ENCODE measurements at places on chromosomes 3 and 15.

- H3K4me1 ChIP-seq = no peaks in the 10 kb centered on the region
- H3K27me3 ChIP-seq = no peaks in the 10 kb centered on the region
- H3K4me3 ChIP-seq = no peak overlapping the region
- no peak overlapping the region for H3K27ac ChIP-seq
Measured at GRCh38 chr3:70097084-70097483, 97.6 kb downstream of the SAMMSON start.

GRCh38 chr15:94587113-94587512 lies 355.8 kb downstream of the MCTP2 start:
- H3K4me1 ChIP-seq = no peaks in the 10 kb centered on the region
- peaks cover 56% of the 10 kb centered on the region for H3K27me3 ChIP-seq
- H3K27ac ChIP-seq = no peak overlapping the region
- H3K36me3 ChIP-seq = no peaks in the 10 kb centered on the region

DNA sequence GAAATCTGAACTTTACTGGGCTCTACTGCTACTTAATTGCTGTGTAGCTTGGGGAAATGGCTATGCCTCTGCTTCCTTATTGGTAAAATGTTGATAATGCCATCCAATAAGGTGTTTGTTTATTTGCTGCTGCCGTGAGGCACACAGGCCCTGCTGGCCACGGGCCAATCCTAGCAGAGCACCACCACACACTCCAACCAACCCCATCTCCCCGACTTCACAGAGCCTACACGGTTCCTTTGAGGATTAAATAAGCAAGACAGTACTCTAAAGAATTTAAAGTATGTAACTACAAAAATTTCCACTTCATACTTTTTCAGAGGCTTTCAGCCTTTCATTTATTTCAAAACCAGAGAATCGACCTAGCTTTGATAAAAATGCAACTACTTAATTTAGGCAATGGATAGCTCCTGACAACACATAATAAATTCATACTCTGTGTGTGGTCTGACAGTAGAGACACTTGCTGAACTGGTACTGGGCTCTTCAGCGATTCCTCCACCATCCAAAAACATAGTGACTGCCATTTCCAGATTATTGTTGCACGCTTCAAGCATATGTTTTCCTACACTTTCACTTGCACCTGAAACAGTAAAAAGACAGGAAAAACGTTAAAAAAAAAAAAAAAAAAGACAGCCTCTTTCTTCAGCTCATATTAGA lies 25.3 kb downstream of the UBXN7 start:
- no peak overlapping the region for H3K4me3 ChIP-seq
- H3K27me3 ChIP-seq = no peaks in the 10 kb centered on the region
- H3K36me3 ChIP-seq = peaks cover 23% of the 10 kb centered on the region
- DNase-seq = no peak
- H3K27ac ChIP-seq = no peak overlapping the region

DNA sequence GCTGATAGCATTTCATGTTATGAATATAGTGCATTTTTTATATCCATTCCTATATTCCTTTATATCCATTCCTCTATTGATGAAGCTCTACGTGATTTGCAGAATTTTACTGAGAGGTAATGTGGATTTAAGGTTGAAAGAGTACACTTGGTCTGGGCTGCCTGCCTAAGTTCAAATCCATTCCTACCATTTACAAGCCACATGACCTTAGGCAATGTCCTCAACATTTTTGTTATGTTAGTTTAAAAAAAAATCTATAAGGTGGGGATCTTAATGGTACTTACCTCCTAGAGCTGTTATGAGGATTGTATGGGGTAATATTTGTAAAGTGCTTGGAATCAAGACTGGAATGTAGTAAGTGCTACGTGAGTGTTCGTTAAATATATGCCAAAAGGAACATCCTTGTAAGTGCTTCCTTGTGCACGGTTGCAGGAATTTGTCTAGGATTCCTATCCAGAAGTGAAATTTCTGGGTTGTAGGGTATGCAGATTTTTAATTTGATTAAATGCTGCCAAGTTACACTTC lies 11.2 kb upstream of the VEPH1 start:
- H3K36me3 ChIP-seq = no peaks in the 10 kb centered on the region
- H3K4me1 ChIP-seq = no peaks in the 10 kb centered on the region
- DNase-seq = no peak
- H3K4me3 ChIP-seq = no peak overlapping the region
- H3K27me3 ChIP-seq = no peaks in the 10 kb centered on the region
- no peak overlapping the region for H3K27ac ChIP-seq

GRCh38 chr3:71269906-71270305 lies 313.6 kb downstream of the FOXP1 start:
- no peaks in the 10 kb centered on the region for H3K4me1 ChIP-seq
- no peak for DNase-seq
- no peaks in the 10 kb centered on the region for H3K36me3 ChIP-seq

DNA sequence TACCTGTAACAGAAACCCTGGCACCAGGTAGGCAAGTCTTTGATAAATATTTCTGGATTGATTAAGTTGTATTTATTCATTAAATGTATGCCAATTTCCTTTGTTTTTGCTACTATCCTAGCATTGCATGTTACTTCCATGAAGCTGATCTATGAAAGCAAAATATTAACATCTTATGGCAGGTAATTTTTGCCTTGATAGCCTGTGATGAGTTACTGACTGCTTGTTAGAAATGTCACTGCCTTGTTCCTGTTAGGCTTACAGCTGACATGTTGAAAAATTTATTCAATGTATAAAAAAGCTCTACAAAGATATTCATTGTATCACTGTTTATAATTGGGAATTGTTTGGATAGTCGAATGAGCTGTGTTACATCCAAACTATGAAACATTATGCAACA lies 830.1 kb downstream of the TUSC7 start:
- no peak for DNase-seq
- H3K4me3 ChIP-seq = no peak overlapping the region
- H3K27ac ChIP-seq = no peak overlapping the region
- no peaks in the 10 kb centered on the region for H3K27me3 ChIP-seq

DNA sequence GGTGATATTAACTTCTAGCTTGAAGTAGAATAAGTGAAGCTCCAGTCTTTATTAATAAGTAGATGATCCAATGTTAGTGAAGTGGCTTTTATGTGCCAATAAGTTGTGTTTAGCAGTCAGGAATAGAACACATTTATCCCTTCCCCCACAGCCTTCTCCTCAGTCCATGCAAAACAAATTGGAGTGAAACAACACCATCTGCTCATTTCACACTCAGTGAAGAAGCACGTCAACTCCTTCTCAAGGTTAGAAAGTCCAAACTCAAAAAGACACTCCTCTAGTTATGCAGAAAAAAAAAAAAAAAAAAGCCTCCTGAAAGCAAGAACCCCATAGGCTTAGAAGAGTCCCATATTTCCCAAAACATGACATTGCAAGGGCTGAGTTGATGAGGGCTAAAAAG lies 18.0 kb upstream of the NEO1 start:
- no peaks in the 10 kb centered on the region for H3K4me1 ChIP-seq
- no peak for DNase-seq
- no peak overlapping the region for H3K27ac ChIP-seq

DNA sequence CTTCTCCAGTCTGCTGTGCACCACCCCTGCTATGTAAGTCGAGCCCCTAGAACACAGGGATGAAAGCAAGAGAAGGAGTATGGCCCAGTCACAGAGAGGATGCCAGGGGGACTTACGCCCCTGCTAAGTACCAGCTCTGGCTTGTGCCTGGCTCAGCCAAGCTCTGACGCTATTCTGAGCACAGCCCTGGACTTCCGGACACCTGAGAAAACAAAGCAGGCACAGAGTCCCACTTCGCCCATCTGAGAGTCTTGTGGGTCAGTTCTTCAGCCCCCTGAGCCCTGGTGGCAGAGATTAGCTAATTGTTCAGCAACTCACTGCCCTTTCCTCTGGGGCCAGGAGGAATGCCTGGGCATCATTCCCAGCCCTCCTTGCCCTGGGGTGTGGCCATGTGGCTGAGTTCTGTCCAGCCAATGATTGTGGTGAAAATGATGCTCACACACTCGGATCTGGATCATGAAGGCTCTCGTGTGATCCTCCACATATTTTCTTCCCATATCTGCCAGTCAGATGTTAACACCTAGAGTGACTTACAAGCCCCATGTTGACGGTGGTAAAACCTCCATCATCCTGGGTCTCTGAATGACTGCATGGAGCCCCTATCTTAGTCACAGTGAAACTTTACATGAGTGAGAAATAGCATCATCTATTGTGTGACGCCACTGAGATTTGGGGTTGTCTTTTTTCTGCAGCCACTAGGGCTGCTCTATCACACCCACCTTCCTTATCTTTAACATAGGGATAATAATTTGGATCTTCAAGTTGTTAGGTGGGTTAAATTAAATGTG lies 105.7 kb downstream of the TPRA1 start:
- H3K27me3 ChIP-seq = peaks cover 59% of the 10 kb centered on the region
- no peak for DNase-seq
- H3K4me1 ChIP-seq = no peaks in the 10 kb centered on the region
- no peaks in the 10 kb centered on the region for H3K36me3 ChIP-seq

GRCh38 chr3:27219127-27219845 lies 149.9 kb downstream of the NEK10 start:
- H3K4me3 ChIP-seq = no peak overlapping the region
- H3K36me3 ChIP-seq = no peaks in the 10 kb centered on the region
- peaks cover 32% of the 10 kb centered on the region for H3K4me1 ChIP-seq
- peak; percentile 59 for DNase-seq

GRCh38 chr3:46272028-46272451 lies 29.8 kb downstream of the CCR3 start:
- no peaks in the 10 kb centered on the region for H3K36me3 ChIP-seq
- no peak for DNase-seq
- no peak overlapping the region for H3K27ac ChIP-seq
- no peaks in the 10 kb centered on the region for H3K4me1 ChIP-seq
- no peaks in the 10 kb centered on the region for H3K27me3 ChIP-seq
- H3K4me3 ChIP-seq = no peak overlapping the region

DNA sequence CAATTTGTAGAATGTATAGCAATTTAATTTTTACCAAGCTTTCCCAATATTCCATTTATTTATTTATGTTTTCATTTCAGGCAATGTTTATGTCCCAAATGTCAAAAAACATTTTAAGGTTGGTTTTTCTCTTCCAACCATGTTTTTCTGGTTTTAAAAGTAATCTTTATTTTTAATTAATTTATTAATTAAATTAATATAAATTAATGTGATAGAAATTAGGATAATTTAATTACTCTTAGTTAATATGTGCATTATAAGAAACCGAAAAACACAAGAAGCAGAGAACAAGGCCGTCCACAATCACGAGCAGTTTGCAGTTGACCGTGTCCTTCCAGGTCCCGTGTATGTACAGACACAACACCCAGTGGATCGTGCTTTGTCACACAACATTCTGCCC lies 34.2 kb downstream of the FBXO45 start:
- no peaks in the 10 kb centered on the region for H3K27me3 ChIP-seq
- no peak overlapping the region for H3K4me3 ChIP-seq
- peak; percentile 21 for DNase-seq
- no peak overlapping the region for H3K27ac ChIP-seq
- H3K4me1 ChIP-seq = no peaks in the 10 kb centered on the region

DNA sequence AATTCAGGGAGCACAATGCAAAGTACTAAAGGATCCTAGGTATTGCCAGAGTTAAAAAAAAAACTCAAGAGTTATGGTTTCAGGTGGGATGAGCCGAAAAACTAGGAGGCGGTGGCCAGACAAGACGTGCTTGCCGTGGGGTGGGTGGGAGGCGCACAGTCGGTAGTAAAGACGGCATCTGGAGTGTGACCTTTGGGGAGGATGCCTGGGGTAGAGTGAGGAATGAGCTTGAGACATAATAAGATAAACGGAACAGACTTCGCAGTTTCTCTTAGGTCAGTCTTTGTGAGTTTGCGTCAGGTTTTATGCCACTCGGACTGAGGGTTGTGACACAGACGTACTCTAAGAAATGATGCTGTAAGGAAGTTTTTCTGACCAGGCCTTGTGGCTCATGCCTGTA lies 139.6 kb downstream of the LRRK1 start:
- no peaks in the 10 kb centered on the region for H3K27me3 ChIP-seq
- no peak overlapping the region for H3K4me3 ChIP-seq
- no peak for DNase-seq
- no peaks in the 10 kb centered on the region for H3K4me1 ChIP-seq
- no peaks in the 10 kb centered on the region for H3K36me3 ChIP-seq
- H3K27ac ChIP-seq = no peak overlapping the region

GRCh38 chr15:64017082-64017588 lies 29.1 kb downstream of the DAPK2 start:
- peak overlapping the region; percentile 17 for H3K4me3 ChIP-seq
- peak; percentile 56 for DNase-seq
- H3K27ac ChIP-seq = peak overlapping the region; percentile 62

- no peak overlapping the region for H3K4me3 ChIP-seq
- H3K4me1 ChIP-seq = peaks cover 22% of the 10 kb centered on the region
- H3K27ac ChIP-seq = no peak overlapping the region
- H3K36me3 ChIP-seq = no peaks in the 10 kb centered on the region
Measured at GRCh38 chr15:33453761-33454160, 143.0 kb downstream of the RYR3 start.

- no peak for DNase-seq
- H3K4me3 ChIP-seq = no peak overlapping the region
- H3K4me1 ChIP-seq = no peaks in the 10 kb centered on the region
- no peak overlapping the region for H3K27ac ChIP-seq
- H3K27me3 ChIP-seq = no peaks in the 10 kb centered on the region
Measured at GRCh38 chr3:35524856-35525255, 114.5 kb upstream of the ARPP21 start.

GRCh38 chr15:65887565-65887964 lies 18.3 kb downstream of the RAB11A start:
- no peaks in the 10 kb centered on the region for H3K4me1 ChIP-seq
- DNase-seq = no peak
- H3K4me3 ChIP-seq = no peak overlapping the region
- no peak overlapping the region for H3K27ac ChIP-seq

- H3K36me3 ChIP-seq = no peaks in the 10 kb centered on the region
- no peak overlapping the region for H3K4me3 ChIP-seq
- no peak overlapping the region for H3K27ac ChIP-seq
- DNase-seq = no peak
Measured at GRCh38 chr3:97705764-97706163, 58.8 kb upstream of the ARL6 start.

GRCh38 chr3:188559072-188559429 lies 405.1 kb downstream of the LPP start:
- no peak for DNase-seq
- H3K4me1 ChIP-seq = no peaks in the 10 kb centered on the region

- no peaks in the 10 kb centered on the region for H3K4me1 ChIP-seq
- H3K27ac ChIP-seq = no peak overlapping the region
- DNase-seq = no peak
- no peaks in the 10 kb centered on the region for H3K27me3 ChIP-seq
Measured at GRCh38 chr3:61783993-61784718, 222.8 kb downstream of the PTPRG start.

DNA sequence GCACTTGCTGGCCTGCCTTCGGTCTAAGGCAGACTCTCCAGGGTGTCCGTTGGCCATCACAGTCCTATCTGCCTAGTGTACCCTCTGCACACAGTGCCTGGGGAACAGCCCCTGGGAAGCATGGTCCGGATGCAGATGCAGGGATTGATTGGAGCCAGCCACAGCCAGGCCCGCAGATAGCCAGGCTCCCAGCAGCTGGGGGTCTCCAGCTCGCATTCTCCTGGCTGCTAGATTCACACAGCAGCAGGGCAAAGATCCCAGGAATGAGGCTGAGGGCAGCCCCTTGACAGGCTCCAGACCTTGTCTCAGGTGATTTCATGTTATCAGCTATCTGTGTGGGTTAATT lies 41.4 kb downstream of the IRAK2 start:
- H3K4me3 ChIP-seq = no peak overlapping the region
- no peaks in the 10 kb centered on the region for H3K27me3 ChIP-seq
- peaks cover 13% of the 10 kb centered on the region for H3K36me3 ChIP-seq
- peak overlapping the region; percentile 97 for H3K27ac ChIP-seq
- DNase-seq = no peak
- peaks cover 71% of the 10 kb centered on the region for H3K4me1 ChIP-seq

- no peaks in the 10 kb centered on the region for H3K36me3 ChIP-seq
- DNase-seq = no peak
- peaks cover 12% of the 10 kb centered on the region for H3K4me1 ChIP-seq
- H3K27ac ChIP-seq = no peak overlapping the region
Measured at GRCh38 chr15:90351479-90352106, 491 bp upstream of the ZNF774 start.

All from PC-9 (cell line).